ENCODE measurements at places on chromosomes 3 and 15.

- no peak for DNase-seq
These were observed 54.7 kb upstream of the SMAD6 start for GRCh38 chr15:66647358-66647757.

GRCh38 chr3:52110502-52110901 lies 43.7 kb downstream of the POC1A start:
- DNase-seq, result no peak

DNA sequence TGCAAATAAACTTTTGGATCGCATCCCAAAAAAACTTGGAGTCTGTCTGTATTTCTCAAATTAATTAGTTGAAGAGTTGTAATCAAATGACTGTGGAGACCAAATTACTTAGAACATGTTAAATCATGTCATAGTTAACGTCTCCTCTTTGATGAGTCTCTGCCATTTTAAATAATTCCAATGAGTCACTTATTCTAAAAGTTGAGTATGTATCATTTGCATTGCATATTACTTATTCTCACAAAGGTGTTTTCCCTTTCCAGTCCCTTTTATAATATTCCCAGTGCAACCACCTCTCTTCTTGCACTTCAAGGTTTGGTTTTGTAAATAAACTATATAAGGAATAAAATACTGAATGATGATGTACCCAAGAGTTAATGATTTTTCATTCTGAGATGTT lies 36.0 kb upstream of the MBNL1 start:
- no peak for DNase-seq

DNA sequence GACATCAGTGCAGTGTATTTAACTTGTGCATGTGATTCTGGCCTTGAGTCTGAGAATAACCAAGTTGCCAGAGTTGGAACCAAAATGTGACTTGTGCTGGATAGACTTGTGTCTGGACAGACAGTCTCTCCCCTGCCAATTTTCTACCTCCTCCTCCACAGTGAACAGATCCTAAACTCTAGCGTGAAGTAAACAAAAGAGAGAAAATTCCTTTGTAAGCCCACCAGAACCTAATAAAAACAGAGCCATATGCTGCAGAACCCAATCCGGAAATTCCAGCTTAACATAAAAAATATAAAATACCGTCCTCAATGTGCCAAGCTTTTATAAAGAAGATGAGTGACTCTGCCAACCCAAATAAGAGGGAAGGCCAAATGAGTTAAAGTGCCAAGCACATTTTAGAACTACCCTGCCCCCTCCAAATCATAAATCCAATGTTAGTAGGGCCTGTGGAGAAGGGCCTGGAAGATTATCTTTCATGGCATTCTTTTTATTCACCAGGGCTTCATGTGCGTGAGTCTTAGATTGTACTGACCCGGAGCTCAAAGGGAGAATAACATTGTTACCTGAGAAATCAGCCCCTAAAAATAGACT lies 344.6 kb upstream of the PROK2 start:
- DNase-seq, result no peak

DNA sequence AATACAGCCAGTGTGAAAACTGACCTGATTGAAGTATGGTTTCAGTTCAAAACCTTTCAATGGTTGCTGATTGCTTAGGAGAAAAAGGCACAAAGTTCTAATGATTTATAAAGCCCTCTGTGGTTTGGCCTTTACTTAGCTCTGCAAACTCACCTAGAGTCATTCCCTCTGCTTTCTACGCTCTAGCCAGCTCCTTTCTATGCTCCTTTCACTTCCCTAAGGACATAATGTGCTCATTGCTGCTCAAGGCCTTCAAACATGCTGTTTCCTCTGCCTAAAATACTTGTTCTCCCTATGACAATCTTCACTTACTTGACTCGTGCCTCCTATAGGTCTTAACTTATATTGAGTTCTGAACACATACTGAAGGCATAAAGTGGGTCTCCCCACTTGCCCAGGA lies 19.0 kb downstream of the RPL39L start:
- no peak for DNase-seq

DNA sequence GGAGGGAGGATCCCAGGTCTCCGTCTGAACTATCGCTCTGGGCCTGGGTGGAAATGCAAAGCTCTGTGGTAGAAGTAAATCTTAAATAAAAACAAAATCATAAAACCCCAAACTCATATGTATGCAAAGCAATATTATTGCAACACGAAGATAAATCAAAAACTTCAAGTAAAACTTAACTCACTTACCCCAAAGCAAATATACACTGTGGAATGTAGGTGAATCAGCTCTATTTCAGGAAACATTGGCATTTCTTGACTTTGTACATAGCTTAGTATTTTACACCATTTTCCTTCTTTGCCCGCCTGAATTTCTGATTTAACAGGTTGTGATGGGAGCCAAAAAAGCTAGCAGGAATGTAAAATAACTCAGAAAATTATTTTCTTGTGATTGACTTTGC lies 126.2 kb downstream of the TPRG1 start:
- DNase-seq, result no peak

GRCh38 chr15:56910801-56911200 lies 7.6 kb upstream of the TCF12 start:
- DNase-seq, result no peak

DNA sequence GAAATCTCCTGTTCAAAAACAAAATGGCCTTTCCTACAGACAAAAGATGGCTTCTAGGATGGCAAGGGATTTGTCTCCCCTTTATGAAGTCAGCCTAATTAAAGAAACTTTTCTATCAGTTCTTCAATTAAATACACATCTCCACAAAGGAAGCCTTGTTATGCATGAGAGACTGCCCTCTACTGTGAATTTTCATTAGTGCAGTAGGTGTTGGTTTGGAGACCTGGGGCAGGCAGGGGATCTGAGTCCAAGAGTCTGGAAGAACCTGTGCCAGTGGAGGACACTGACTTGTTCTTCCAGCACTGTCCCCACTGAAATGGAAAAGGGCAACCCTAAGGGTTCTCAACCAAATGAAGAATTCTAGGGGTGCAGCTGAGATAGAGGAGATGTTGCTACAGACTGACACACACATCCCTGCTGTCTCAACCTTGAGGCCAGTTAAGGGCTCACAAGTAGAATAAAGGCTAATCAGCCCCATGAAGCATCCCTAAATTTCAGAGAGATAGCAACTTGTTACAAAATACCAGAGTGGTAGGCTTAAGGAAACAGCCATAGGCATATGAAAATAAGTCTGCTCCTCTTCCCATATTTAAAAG lies 174.0 kb upstream of the PRICKLE2 start:
- no peak for DNase-seq

DNA sequence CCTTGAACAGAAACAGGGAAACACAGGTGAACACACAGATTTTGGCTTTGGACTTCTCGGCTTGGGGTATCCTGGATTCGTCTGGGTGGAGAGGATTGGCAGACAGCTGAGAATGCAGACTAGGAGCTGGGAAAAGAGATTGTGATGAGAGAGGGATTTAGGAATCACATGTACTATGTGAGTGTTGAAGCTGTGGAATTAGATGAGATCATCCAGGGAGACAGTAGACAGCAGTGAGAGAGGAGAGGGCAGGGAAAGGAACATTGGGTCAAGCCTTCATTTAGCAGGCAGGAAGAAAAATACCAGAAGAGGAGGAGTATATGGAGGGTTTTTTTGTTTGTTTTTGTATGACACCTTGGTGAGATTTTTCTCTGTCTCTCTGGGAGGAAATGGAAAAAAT lies 262.1 kb upstream of the TBL1XR1 start:
- no peak for DNase-seq

DNA sequence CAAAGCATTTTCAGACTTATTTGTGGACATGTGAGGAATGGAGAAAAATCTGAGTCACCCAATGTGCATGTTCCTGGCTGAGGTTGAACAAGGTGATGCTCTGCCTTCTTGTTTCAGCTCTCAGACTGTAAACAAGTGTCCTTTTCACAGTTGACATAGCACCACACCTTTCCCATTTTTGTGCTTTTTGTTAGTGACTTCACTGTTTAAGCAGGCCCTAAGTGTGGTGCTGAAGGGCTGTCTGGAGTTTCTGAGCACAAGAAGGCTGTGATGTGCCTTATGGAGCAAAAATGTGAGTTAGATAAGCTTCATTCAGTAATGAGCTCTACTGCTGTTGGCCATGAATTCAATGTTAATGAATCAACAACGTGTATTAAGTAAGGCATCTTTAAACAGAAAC lies 20.4 kb downstream of the ABI3BP start:
- DNase-seq, result no peak

- no peak for DNase-seq
These were observed 70.1 kb downstream of the CCK start for GRCh38 chr3:42195879-42196330.

- no peak for DNase-seq
These were observed 15.4 kb downstream of the CHRD start for GRCh38 chr3:184395320-184395660.

GRCh38 chr3:183210862-183211341 lies 42.2 kb upstream of the B3GNT5 start:
- DNase-seq, result no peak

DNA sequence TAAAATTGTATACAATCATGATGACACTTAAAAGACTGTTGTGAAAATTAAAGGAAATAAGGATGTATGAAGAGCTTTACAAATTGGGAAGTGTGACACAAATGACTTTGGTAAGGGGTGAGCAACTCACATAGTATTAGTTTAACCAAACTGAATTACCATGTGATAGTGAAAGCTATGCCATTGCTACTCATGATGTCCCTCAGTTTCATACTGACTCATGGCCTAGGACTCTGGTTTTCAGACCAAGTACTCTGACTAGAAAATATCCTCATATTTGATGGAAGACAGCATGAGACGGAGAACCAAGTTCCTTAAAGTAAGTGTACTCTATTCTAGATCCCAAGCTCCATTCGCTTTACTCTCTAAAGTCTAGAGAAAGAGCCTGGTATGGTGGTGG lies 203.2 kb upstream of the ICE2 start:
- DNase-seq, result no peak

DNA sequence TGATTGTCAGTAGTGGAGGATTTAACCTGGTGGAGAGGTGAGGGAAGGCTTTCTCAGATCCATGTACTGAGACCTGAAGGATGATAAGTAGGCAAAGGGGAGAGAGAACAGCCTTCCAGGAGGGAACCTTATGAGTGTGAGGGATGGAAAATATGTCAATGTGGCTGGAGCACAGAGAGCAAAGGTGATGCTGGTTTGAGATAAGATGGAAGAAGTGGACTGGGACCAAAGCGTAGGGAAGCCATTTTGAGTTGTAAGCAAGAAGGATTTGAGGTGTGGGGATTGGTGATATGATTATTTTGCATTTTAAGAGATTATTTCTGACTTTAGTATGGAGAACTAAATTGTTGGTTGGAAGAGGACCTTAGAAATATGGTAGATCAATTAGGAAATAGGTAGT lies 3.9 kb downstream of the FBXO45 start:
- DNase-seq, result no peak
